Stimulated activated CD4-positive, alpha-beta T cell treated with anti-CD3 and anti-CD28 coated beads, Interleukin-1b, Interleukin-23, amount 100 ng/mL, for 24 hours (primary cell): ENCODE measurements at places on chromosomes 4 and X.

GRCh38 chrX:118588715-118589114 lies 93.1 kb downstream of the DOCK11 start:
- no peak for DNase-seq

DNA sequence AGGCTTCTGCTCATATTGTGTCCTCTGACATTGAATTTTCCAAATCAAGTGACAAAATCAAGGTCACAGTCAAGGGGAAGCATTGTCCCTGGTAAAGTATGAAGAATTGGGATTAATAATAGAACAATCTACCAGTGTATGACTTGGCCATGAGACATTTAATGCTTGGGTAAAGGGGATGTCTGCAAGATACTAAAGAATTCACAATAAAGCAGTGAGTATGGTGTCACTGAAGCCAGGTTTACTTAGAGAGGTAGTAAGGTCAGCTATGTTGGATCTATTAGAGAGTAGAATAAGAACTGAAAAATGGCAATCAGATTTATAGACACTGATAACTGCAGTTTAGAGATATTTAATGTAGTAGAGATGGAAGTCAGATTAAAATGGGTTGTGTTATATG lies 349.2 kb downstream of the BMPR1B start:
- DNase-seq = no peak

DNA sequence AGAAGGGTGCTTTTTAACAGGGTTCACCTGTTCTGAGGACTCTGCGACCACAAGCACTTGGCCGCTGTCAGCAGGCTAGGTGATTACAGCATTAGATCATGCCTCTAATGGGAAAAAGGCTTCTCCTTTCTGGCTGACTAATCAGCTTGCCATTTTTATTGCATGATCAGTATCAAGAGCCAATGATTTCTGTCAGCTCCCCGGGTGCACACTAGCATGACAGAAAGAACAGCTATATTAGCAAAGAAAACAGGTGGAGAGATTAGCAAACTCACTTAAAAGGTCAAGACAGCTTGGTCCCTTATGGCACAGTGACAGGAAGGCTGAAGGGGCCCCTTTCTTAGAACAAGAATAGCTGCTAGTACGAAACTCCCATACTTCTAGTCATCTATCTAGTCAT lies 170.0 kb downstream of the SMIM20 start:
- no peak for DNase-seq

- DNase-seq = no peak
Observed at GRCh38 chr4:25346913-25347312, 30.1 kb upstream of the ANAPC4 start.

DNA sequence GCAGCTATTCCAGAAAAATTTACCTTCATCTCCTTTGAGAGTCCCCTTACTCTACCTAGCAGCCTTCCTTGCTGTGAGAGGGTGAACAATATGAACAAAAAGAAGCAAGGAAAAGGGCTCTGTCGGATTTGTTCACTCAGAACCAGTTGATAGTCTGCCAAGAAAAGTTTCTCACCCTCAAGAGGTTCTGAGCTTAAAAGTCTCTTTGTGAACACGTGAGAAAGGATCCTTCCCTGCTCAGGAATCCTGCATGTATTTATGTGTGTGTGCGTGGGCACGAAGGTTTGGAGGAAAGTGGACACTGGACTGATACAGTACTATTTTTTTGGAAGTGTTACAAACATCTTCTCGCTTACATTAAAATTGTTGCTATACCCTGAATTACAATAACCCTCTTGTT lies 178.6 kb upstream of the JADE1 start:
- DNase-seq = no peak

DNA sequence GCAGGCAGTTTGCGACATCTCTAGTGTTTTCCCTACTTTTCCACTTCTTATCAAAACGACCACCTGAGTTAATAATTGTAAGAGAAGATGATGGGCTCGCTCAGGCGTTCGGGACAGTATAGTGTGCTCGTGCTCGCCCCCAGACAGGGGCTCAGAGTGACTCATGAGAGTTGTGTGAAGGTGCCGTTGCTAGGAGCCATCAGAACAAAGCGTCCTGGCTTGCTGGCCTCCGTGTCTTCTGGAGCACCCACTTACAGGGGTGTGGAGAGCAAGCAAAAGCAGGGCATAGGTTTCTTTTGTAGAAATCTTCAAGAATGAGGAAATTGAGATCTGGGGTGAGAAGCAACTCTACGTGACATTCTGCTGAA lies 73.0 kb upstream of the ADGRG2 start:
- no peak for DNase-seq
